ENCODE measurements at places on chromosomes 1 and 21.

- DNase-seq: no peak
These were observed 15.0 kb downstream of the ZNF496 start for GRCh38 chr1:247316590-247317197.

- peak; percentile 97 for DNase-seq
These were observed 70.8 kb upstream of the RHOU start for GRCh38 chr1:228664399-228664914.

- DNase-seq: no peak
These were observed at the start of gene HCRTR1 for GRCh38 chr1:31617218-31617915. TSS of gene HCRTR1 (plus strand) at chr1:31617689. CDS start at chr1:31619193, 1,504 bp downstream.

- DNase-seq: no peak
These were observed 40.4 kb upstream of the LRRN2 start for GRCh38 chr1:204725821-204726448.

- no peak for DNase-seq
These were observed 123.5 kb downstream of the PTPN14 start for GRCh38 chr1:214427871-214428277.

DNA sequence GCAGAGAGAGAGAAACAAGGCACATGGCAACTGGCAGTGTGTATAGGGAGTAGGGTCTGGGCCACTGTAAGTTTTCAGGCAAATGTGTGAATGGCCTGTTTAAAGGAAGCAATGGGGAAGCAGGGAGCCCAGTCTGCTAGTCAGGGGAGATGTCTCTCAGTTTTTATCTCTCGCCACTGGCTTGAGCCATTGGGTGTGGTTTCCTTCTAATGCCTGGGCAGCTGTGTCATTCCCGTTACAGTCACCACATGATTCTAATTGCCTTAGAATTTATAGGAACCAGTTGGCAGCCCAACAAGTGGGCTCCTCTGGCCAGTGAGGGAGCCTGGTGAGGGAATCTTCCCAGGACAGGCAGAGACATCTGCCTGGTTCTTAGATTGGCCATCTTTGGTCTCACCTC, 182.4 kb downstream of the DISC1 start:
- peak; percentile 47 for DNase-seq

DNA sequence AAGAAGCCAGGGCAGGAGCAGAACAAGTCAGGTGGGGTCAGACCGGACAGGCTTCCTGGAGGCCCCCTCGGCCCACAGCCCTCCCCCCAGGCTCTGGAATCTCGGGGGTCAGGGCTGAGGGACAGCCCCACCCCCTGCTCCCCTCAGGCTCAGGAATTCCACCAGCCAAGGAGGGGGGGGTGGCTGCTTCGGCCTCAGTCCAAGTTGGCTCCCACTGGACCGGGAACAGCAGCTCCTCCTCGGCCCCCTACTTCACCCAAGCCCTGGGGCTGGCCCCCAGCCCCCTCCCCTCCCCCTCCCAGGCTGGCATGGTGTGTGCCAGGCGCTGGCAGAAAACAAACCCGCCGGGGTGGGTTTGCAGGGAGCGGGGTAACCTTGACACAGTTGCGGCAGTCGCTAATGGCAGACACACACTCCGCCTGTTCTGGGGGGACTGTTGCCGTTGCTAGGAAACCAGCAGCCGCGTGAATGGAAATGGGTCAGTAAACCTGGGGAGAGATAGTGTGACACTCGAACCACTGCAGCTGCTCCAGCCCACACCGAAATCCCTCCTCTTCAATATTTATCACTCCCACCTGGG, 32.4 kb downstream of the AHDC1 start:
- no peak for DNase-seq

DNA sequence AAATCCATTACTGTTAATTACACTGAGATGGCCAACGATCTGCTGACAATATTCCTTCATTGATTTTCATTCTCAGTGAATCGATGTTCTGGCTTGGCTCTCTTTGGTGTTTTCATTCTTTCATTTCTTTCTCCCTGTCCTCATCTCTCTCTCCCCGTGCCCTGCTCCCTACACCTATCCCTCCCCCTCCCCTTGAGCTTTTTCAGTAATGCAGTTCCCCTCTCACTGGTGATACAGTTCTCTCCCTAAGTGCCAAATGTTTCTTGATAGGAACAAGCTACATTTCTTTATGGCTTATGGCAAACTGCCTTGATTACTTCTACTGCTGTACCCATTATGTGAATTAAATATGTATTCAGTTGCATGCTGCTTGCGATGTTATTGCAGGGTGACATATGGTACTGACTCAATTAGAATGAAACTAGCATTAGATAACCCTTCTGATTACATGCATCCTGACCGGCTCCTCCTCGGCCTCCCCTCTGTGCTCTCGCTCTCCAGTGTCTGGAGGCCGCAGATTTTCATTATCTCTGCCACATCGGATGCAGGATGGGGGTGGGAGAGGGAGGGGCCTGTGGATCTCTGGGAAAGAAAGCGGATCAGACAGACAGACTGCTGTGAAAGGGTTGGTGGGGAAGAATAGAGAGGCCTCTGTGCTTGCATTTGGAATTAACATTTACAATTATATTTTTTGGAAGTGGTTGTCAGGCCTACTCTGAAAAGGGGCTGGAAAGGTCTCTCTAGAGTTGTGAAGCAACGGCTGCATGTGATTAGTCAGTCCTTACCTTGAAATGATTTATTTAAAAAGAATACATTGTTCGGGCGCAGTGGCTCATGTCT, 130.9 kb downstream of the PBX1 start:
- no peak for DNase-seq

GRCh38 chr1:28591708-28592320, at the start of gene RAB42:
TSS of gene RAB42 (plus strand) at chr1:28592265. CDS start at chr1:28592512, 247 bp downstream.
- DNase-seq: peak; percentile 44

DNA sequence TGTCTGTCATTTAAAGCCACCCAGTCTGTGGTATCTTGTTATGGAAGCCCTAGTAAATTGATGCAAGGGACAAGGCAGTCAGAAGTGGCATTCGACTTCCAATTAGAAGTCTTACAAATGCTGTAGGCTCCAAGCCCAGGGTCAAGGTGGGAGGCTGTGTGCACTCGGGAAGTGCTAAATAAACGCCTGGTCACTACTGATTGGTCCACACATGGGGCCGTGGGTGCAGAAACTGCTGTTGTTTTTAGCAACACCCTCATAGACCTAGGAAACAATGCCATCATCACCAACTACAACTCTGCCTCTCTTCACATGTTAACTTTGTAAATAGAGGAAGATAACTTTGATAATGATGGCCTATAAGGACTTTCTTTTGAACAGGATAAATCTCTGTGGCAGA, 20.2 kb upstream of the ZBTB21 start:
- peak; percentile 19 for DNase-seq

GRCh38 chr1:78385744-78386462, 104.9 kb upstream of the PTGFR start:
- no peak for DNase-seq

- DNase-seq: no peak
These were observed 548 bp upstream of the CDC20 start for GRCh38 chr1:43358121-43358745.

- DNase-seq: no peak
These were observed 339.3 kb upstream of the NR5A2 start for GRCh38 chr1:199688133-199688676.

- DNase-seq: no peak
These were observed 96.9 kb upstream of the SLC25A33 start for GRCh38 chr1:9442278-9442846.

DNA sequence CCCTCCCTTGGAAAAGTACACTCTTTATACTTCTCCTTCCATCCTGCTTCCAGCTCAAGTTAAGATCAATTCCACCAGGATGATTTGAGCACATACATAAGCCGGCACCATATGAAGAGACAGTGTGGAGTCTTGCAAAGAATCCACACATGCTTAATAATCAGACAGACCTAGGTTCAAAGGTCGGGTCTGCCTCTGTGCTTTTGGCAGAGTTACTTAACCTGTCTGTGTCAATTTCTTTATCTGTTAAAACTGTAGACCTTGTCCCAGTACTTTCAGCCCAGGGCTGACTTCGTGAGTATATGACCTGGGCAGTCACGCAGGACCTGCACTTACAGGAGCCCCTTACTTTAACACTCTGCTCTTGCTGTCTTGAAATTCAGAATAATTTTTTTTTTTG, 30.2 kb upstream of the BECN2 start:
- no peak for DNase-seq

DNA sequence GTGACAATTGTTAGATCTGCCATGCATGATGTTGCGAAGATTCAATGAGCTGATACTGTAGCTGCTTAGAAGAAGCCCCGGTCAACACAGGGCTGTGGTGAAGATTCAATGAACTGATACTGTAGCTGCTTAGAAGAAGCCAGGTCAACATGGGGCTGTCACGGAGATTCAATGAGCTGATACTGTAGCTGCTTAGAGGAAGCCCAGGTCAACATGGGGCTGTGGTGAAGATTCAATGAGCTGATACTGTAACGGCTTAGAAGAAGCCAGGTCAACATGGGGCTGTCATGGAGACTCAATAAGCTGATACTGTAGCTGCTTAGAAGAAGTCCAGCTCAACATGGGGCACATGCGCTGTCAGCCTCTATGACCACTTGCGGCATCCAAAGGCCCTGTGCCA, 18.8 kb upstream of the BACE2 start:
- no peak for DNase-seq

- DNase-seq: no peak
These were observed 17.2 kb downstream of the THEMIS2 start for GRCh38 chr1:27889506-27889905.

DNA sequence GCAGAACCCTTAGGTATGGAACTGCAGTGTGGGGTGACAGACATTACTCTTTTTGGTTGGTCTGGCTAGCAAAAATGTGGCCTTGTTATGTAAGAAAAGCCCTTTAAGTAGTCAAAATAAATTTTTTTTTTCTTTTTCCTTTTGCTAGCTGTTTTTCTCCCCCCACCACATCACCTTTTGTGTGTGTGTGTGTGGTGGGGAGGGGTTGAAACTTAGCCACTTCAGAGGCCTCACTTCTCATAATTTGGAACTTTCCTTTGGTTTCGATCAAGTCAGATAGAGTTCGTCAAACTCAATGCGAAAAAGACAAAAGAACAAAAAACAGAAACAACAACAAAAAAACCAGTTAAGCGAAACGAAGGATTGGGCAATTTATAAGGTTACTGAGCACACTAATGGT, 1.9 kb upstream of the PRMT2 start:
- DNase-seq: no peak

- DNase-seq: no peak
These were observed 26.2 kb downstream of the SLC44A3 start for GRCh38 chr1:94846308-94846707.

DNA sequence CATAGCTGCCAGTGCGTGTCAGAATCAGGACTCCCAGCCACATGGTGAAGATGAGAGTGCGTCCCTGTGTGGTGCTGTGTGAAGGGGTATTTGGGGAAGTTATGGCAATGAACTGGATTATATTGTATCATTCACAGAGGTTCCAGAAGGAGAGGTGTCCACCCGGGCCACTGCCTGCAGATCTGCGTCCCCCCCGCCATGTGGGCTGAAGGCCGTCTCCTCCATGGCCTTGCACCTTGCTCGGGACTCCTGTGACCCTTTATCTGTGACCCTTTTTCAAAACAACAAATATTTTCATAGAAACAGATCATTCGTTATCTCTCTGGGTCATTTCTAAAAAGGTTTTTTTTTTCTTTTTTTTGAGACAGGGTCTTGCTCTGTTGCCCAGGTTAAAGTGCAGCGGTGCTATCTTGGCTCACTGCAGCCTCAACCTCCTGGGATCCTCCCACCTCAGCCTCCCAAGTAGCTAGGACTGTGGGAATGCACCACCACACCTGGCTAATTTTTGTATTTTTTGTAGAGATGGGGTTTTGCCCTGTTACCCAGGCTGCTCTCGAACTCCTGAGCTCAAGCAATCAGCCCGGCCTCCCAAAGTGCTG, 120.2 kb upstream of the ERRFI1 start:
- no peak for DNase-seq

DNA sequence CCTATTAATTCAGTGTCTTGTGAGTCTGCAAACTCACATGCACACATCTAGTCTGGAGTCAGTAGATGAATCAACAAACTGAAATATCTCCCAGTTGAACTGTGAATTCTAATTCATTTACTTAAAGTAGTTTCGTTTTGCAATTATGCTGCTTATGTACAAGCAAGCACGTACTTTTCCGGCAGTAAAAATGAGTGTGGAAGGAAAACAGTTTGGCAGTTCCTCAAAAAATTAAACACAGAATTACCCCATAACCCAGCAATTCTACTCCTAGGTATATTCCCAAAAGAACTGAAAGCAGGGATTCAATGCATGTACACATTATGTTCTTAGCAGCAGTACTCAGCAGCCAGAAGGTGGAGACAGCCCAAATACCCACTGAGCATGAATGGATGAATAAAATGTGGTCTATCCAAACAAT, 49.3 kb downstream of the GNB1 start:
- DNase-seq: peak; percentile 55

DNA sequence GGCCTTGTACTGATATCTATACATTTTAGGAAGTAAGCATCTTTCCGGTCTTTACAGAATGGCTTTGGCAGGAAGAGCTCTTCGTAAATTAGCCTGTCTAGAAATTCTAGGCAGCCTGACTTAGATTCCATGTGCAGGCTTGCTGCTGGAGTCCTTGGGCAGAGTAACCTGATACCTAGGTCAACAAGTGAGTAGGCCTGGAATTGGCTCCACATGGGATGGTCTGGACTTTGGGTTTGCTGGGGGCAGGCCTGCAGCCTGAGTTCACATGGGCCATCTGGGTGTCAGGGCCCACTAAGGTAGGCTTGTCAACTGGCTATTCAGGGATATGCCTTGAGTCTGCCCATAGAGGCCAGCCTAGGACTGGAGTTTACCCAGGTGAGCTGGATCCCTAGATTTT, 59.6 kb upstream of the CYYR1 start:
- no peak for DNase-seq

DNA sequence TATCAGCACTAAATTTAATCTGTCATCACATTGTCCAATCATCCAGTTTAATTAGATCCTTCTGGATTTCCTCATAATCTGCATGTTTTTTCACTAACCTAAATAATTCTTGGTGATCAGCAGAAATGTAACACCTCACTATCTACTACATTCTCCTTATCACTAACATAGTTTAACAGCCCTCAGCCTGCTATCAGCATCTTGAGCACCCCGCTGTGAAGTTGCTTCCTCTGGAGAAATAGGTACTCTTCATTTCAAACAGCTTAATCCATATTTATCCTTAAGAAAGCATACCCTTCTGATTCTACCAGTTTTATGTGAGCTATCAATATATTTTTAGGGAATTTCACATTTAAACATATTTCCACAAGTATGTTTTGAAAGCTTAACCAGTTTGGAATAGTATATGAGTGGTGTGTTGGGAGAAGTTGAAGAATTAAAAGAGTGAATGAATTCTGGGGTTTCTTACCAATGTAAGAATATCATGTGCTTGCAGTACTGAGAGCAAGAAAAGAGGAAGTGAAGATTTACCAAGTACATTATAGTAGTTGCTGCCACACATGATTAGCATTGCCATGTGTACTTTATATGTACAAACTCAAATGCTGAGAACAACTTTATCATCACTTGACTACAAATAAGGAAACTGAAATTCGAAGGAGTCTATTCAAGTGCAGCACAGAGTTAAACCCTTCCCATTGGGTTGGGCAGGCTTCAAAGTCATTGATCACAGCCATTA, 771.1 kb upstream of the ADGRL4 start:
- no peak for DNase-seq

GRCh38 chr1:21164266-21164665, 12.4 kb downstream of the EIF4G3 start:
- DNase-seq: no peak
